ENCODE measurements at places on chromosomes 5 and 9. TPM values are rescaled to one million over a fixed set of nuclear protein-coding genes. Genes with fewer than 3 reads are reported as not detected.

DNA sequence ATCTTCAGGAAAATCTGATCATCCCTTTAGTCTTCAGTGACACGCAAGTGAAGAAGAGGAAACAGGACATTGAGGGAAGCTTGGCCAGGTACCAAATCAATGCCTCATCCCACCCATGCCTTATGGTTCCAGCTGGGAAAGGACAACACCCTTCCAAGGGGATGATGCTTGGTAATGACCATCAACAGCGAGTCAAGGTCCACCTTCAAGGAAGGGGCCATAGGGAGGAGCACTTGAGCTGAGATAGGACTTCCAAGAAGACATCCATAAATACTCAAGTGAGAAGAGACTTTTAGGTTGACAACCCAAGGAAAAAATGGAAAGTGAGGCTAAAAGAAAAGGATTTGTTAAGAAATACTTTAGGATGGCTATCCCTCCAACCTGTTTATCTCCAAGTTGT is 27.1 kb upstream of the GAS1 start:
- no peak overlapping the region for H3K4me3 ChIP-seq
- no peak overlapping the region for H3K27ac ChIP-seq
- H3K27me3 ChIP-seq, result peaks cover 9% of the 10 kb centered on the region
- H3K4me1 ChIP-seq, result no peaks in the 10 kb centered on the region
- no peak for DNase-seq

GRCh38 chr5:74257645-74258313 is 382.7 kb downstream of the ENC1 start:
- no peak for DNase-seq
- H3K4me1 ChIP-seq, result no peaks in the 10 kb centered on the region
- H3K27me3 ChIP-seq, result no peaks in the 10 kb centered on the region
- no peak overlapping the region for H3K27ac ChIP-seq
- no peaks in the 10 kb centered on the region for H3K36me3 ChIP-seq

DNA sequence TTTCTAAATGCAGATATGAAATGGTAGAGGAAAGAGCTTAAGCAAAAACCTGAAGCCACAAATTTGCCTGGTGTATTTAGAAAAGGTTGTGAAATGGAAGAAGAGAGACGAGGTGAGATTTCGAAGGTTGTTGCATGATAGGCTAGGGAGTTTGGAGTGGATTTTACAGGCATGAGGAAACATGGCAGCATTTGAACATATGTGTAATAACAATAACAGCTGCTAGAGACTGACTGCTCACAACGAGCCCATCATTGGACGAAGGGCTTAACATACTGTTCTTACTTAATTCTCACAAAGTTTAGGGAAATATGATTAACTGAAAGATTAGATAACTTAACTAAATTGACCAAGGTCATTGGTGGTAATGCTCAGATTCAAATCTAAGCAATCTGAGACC is 108.1 kb downstream of the JAKMIP2 start:
- no peaks in the 10 kb centered on the region for H3K27me3 ChIP-seq
- H3K4me3 ChIP-seq, result no peak overlapping the region
- H3K4me1 ChIP-seq, result no peaks in the 10 kb centered on the region

The CDO1 gene
- polyA plus RNA-seq, result not detected

The SFXN1 gene
- 68.1 TPM for polyA plus RNA-seq
